ENCODE measurements at places on chromosomes 1 and 21.

- DNase-seq = no peak
These were observed 2.9 kb downstream of the C1QA start for GRCh38 chr1:22639286-22639685.

GRCh38 chr1:181743878-181744312, 260.6 kb downstream of the CACNA1E start:
- DNase-seq = no peak

DNA sequence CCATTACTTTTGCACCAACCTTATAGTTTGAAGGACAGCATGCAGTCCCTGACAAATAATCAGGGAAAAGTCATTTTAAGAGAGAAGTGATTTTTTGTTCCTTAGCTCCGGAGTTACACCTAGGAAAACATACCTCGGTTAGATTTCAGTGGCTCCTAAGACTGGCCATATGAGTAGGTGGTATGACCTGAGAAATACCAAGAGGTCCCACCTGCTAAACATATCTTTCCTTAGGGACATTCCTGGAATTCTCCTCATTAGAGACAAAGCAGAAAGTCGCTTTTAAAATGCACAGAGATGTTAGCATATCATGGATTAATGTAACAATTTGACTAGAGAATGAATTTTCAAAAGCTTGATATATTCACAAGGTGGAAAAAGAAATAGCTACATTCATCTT, 84.2 kb upstream of the RNPC3 start:
- DNase-seq = no peak

GRCh38 chr21:45357436-45358260, 47.3 kb upstream of the COL18A1 start:
- DNase-seq = no peak

DNA sequence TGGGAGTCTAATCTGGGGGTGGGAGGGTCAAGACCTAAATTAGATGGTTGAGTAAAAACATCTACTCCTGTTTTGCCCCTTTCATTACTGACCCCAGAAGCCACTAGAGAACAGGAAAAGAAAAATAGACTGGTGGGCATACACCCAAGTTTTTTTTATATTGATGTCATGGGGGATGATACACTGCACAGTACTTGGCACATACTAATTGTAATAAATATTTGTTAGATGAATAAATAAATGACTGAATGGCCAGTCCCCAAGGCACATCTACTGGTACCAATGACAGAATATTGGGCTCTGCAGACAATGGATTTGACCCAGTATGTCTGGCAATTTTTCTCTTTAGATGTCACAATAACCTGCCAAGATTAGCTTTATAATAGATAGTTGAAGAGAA, 36.8 kb upstream of the PTBP2 start:
- DNase-seq = no peak

- DNase-seq = no peak
These were observed 174.8 kb downstream of the PLPP3 start for GRCh38 chr1:56404561-56405030.

DNA sequence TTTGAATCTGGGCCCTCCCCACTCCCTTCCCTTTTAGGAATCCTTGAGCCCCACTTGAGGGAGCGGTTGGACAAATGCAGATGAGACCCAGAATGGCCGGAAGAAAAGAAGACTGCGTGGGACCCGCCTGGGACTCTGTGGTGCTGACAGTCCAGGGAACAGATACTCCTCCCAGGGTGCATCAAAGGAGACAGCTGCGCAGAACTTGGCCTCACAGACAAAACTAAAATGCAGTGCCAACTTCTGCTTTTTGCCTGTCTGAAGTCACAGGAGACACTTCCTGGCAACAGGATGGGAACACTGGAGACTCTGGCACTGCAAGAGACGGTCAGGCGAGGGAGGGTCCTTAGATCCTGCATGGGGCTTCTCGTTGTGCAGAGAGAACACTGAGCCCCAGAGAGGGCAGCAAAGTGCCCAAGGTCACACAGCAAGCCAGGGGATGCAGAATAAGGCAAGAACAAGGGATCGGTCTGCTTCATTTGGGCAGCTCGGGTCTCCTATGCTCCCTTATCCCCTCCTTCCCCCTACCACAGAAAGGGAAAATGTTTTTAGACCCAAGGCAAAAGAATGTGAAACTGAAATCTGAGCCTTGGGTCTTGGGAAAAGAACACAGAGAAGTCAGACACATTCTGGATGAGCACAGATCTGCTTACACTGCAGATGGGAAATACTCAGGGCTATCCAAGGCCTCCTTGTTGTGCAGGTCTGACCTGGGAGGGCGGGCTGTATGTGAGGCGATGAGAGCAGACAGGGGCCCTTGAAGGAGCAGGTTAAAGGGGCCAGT, 182.4 kb downstream of the TRABD2B start:
- no peak for DNase-seq

DNA sequence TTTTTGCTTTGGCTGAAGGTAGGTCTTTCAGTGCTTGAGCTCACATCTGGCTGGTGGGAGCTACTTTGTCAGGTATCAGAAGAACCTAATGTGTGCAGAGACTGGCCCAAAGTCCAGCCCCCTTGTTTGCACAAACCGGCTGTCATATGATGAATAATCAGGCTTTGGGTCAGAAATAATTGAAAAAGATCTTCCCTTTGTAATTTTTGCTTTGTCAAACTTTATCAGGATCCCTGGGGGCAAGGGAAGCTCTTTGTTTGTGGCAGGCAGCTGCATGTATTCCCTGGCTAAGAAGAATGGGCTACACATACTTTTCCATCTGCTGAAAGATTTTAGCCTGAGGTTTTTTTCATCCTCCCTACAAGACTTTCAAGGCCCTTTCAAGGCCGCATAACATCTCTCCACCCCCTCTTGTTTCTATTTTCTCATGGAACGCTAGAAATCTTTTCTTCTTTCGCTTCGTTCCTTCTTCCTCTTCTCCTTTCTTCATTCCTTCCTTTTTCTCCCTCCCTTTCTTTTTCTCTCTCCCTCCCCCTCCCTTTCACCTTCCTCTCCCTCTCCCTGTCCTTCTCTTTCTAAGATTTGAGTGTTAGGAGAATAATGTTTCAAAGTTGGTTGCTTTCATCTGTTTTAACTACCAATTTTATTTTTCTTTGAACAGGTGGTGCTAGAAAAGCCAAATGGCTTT, 25.5 kb downstream of the TUFT1 start:
- no peak for DNase-seq

- no peak for DNase-seq
These were observed 3.7 kb upstream of the AMIGO1 start for GRCh38 chr1:109513110-109513710.

GRCh38 chr1:241627453-241628259, 12.5 kb downstream of the CHML start:
- no peak for DNase-seq

GRCh38 chr1:203888807-203889251, 27.4 kb downstream of the SNRPE start:
- DNase-seq = no peak

DNA sequence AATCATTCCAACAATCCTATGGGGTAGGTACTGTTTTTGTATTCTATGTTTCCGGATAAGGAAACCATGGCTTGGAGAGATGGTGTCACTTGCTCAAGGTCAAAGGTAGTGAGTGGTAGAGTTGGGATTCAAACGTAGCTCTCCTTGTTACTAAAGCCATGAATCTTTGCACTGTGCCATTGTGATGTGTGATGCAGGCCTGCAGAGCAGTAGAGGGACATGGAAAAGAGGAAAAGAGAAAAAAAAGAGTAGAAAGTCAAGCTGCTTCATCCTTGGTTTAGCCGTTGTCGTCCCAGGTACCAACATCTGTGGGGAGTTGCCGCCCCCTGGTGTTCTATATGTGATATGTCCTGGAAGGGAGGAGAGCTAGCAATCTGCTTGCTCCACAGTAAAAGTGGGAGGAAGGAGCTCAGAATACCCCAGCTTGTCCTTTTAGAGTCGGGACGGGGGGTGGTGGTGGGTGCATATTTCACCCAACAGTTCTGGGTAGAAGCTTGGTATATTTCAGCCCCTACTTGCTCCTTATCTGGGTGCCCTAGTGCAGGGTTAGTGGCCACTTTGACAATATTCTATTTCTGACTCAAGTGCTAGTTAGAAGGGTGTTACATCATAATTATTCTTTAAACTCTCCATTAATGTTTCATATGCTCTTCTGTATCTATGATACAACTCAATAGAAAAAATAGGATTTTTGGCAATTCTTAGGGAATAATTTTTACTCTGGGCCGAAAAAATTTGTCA, 98.4 kb downstream of the EBNA1BP2 start:
- DNase-seq = peak; percentile 76

GRCh38 chr1:108125312-108126138, 74.6 kb downstream of the SLC25A24 start:
- peak; percentile 58 for DNase-seq

GRCh38 chr1:1605034-1605591, 5.2 kb upstream of the FNDC10 start:
- DNase-seq = no peak

DNA sequence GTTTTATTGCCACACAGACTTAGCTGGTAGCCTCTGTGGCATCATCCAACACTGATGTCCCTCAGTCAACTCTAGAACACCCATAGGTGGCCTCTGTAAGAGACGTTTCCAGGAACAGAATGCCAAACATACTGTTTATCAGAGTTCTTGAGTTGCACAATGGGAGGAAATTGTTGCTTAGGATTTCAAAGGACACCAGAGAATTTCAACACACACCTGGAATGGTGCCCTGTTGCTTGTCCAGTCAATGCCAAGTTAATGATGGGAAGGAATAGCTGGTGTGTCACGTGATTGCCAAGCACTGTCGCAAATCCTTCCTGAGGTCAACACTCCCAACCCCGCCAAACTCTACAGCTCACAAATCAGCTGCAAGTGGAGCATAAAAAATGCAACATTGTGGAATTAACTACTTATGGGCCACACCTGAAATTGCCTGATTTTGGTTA, 28.6 kb upstream of the DUSP23 start:
- DNase-seq = no peak

- DNase-seq = no peak
These were observed 90.7 kb downstream of the TENT5C start for GRCh38 chr1:117696561-117696960.

DNA sequence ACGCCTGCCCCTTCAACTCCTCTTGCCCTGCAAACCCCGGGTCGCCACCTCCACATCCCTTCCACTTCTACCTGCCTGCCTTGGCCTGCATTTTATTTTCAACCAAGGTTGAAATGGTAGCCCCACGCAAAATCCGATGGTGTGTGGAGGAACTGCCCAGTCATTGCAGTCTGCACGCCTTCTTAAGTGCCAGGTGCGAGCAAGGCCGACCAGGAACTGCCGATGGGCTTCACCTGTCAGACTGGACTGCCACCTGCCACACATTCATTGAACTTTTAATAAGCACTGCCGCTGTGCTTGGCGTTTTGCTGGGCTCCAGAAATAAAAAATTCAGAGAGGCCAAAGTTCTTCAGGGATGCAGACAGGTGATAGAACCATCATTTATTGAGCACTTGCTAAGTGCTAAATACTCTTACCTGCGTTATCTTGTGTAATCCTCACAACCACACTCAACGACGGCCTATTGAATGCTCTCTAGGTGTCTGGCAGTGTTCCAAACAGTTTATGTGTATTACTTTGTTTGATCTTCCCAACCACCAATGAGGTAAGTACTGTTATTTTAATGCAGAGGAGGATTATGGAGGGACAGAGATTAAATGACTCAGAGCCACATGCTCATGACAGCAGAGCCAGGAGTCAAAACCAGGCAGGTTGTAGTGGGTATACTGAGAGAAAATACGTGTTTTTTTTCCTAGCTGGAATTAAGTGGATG, 36.2 kb downstream of the CACHD1 start:
- DNase-seq = peak; percentile 70

GRCh38 chr1:78096017-78096416, 50.3 kb downstream of the GIPC2 start:
- DNase-seq = no peak

DNA sequence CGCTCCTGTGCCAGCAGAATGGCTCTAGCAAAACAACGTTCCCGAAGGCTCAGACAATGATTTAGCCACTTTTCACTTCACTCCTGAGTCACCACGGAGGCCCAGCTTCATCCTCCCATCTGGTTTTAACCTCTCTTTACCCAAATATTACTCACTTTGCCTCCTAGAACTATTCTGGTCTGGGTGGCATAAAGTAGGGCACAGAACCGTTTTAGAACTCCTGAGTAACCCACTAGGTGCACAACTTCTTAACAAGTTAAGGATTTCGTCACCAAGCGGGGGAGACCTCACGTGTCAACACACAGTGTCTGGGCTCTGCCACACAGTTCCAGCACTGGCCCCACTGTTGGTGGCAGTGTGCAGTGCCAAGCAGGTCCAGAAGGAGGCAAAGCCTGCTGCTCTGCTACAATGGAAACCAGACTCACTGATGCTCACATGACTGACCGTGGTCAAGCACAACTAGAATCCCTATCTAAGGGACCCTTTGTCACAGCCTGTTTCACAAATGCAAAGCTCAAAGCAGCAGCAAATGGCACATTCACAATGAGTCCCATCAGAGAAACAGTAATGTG, 121.7 kb downstream of the SIPA1L2 start:
- no peak for DNase-seq

GRCh38 chr1:118751166-118751565, 237.0 kb downstream of the TBX15 start:
- no peak for DNase-seq

- no peak for DNase-seq
These were observed 544.7 kb downstream of the NPHP4 start for GRCh38 chr1:5447503-5447960.

- no peak for DNase-seq
These were observed 5.9 kb upstream of the PKP1 start for GRCh38 chr1:201277441-201277840.

GRCh38 chr1:185907246-185907645, 173.1 kb downstream of the HMCN1 start:
- no peak for DNase-seq

DNA sequence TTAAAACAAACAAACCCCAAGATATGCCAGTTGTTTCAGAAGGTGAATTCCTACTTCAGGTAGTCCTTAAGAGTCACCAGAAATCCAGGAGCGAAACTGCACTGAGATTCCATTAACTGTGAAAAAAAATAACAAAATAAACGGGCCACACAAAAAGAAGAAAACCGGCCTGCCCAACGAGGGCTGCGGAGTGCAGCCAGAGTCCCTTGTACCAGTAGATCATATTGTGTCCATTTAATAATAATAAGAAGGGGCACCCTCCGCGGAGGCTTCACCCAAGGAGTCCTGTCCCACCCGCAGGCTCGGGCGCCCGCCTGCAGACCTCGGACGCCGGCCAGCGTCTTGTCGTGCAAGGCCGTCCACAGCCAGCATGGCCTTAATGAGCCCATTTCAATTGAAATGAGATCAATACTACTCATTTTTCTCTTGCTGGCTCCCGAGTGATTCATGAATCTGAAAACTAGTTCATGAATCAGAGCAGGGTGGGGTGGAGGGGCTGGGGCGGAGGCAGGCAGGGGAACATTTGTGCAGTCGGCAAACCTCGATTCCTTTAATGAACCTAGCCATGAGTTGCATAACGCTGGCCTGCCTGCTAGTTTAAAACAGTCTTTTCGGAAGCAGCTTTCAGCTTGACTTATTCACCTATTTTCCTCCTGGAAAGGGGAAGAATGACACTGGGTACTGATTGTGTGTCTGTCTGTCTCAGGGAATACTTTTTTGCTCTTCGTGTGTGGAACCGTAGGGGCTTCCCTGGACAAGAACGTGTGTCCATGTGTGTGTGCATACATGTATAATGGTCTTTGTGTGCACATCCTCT, 113.1 kb upstream of the IRF2BP2 start:
- DNase-seq = no peak

GRCh38 chr1:169387399-169387798, 19.4 kb downstream of the BLZF1 start:
- no peak for DNase-seq

All from NCI-H526 treated with DMSO at 0.1 percent for 48 hours (cell line).